Lung (tissue), 17 donors: ENCODE measurements at places on chromosomes 5 and 9. TPM values are rescaled to one million over a fixed set of nuclear protein-coding genes. Genes with fewer than 3 reads are reported as not detected.

The TNFSF8 gene
- 1.9 TPM for total RNA-seq

The GPR150 gene
- 0.28 TPM for total RNA-seq

The NIPSNAP3A gene
- total RNA-seq: 49.5 TPM

The GGTA1 gene
- total RNA-seq: 6.6 TPM

The MEGF10 gene
- 0.82 TPM for total RNA-seq

The INPP5E gene
- 18.4 TPM for total RNA-seq

The OR2V1 gene
- total RNA-seq: not detected
